Panc1 (cell line): ENCODE measurements at places on chromosomes 3 and 15. TPM values are rescaled to one million over a fixed set of nuclear protein-coding genes. Genes with fewer than 3 reads are reported as not detected.

- DNase-seq, result no peak
Measured at GRCh38 chr15:61841466-61841865, 218.8 kb downstream of the VPS13C start.

PRR20G gene
- not detected for total RNA-seq

KBTBD12 gene
- total RNA-seq, result 0.28 TPM

SLC28A1 gene
- not detected for total RNA-seq

DNA sequence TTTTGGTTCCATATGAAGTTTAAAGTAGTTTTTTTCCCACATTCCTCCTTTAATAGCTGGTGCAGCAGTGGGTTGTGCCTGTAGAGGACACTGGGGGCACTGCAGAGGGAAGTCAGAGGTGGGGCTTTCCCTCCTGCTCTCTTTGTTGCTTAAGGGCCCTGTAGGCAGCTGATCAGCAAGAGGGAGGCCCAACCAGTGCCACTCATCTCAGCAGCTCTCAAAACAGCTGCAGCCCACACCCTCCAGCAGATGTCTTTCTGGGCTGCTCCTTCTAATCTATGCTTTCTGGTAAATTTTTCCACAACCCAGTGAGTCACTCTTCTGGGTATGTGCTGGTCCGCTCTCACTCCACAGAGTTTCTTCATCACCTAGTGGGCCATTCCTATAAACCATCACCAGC lies 263.8 kb downstream of the FEZF2 start:
- no peak for DNase-seq

- no peak for DNase-seq
Measured at GRCh38 chr15:43126356-43126755, 7.0 kb upstream of the TMEM62 start.

ALS2CL gene
- 2.7 TPM for total RNA-seq

- DNase-seq, result no peak
Measured at GRCh38 chr3:62585861-62586260, 212.5 kb upstream of the FEZF2 start.

PLIN1 gene
- 0.44 TPM for total RNA-seq

- DNase-seq, result no peak
Measured at GRCh38 chr3:55012091-55012490, 84.2 kb upstream of the LRTM1 start.

DNA sequence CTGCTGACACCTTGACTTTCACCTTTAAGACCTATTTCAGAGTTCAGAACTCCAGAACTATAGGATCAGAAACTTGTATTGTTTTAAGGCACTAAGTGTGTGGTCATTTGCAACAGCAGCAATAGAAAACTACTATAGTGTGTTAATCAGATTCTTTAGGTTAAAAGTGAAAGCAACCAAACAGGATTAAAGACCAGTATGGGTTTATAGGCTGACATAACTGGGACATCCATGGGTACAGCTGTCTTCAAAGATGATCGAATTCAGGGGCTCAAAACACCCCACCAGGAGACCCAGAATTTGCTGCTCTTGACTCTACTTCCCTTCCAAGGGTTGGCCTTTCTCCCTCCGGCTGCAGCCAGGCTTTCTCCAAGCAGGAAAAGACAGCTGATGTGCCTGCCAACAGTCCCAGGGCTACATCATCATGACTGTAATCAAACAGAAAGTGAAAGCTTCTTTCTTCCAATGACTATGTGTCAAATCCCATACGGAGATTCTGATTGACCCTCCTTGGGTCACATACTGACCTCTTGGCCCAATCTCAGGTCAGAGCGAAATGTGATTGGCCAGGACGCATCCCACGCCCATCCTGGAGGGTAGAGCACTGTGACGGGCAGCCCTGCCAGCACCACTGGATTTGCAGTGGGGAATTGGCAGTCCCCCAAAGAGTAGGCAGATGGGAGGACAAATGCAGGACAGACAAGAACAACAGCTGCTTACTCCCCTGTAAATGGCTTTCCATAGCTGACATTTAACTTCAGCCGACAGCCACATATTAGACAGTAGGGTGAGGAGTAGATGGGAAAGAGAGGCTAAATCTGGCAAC lies 51.4 kb upstream of the RNF7 start:
- peak; percentile 41 for DNase-seq

MASP1 gene
- not detected for total RNA-seq

SLC27A2 gene
- total RNA-seq, result 0.18 TPM

- DNase-seq, result no peak
Measured at GRCh38 chr3:116093374-116093773, 351.9 kb downstream of the LSAMP start.

GRCh38 chr3:69441040-69441439 lies 55.2 kb upstream of the FRMD4B start:
- no peak for DNase-seq

DNA sequence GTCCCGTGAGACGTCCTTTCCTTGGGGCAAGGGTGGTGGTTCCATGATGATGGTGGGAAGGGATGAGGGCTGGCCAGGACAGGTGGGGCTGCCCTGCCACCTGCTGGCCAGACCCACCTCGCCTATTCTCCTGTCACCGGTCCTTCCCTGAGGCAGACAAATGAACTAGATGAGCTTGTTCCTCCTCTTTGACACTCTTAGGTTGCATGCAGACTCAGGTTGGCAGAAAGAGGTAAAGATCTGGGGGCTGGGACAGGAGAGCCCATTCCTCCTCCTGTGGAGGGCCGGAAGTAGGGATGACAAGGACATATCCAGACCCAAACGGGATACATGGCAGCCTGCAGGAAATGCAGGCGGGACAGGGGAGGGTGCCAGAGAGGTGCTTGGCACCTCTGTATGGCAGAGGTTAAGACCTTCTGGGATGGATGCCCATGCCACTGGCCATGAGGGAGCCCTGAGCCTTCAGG lies 38.6 kb downstream of the ACSBG1 start:
- DNase-seq, result no peak

DNA sequence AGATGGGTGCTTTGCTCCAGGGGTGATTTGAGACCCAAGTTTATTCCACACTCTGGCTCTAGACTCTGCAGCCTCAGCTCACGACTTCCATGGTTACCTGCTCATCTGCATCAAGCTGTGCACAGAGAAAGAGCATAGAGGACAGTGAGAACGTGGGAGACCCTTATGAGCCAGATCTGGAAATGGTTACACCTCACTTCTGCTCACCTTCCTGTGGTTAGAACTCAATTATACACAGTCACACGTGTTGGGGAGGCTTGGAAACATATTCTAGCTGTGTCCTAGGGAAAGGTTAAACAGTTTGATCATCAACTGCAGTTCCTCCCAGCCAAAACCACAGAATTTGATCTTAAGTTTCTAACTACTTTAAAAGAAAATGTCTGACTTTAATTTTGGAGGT lies 1.8 kb downstream of the FETUB start:
- no peak for DNase-seq

CRYGS gene
- total RNA-seq, result 2.8 TPM

GRCh38 chr3:44522494-44522933 lies 32.5 kb upstream of the ZKSCAN7 start:
- no peak for DNase-seq

GRCh38 chr15:68672781-68673205 lies 94.0 kb downstream of the CORO2B start:
- no peak for DNase-seq

GRCh38 chr3:29515451-29515850 lies 234.6 kb downstream of the RBMS3 start:
- DNase-seq, result no peak

LYZL4 gene
- total RNA-seq, result not detected

TM4SF18 gene
- total RNA-seq, result 54.5 TPM

SLC12A1 gene
- not detected for total RNA-seq

GOLGA8M gene
- total RNA-seq, result 0.87 TPM

DNA sequence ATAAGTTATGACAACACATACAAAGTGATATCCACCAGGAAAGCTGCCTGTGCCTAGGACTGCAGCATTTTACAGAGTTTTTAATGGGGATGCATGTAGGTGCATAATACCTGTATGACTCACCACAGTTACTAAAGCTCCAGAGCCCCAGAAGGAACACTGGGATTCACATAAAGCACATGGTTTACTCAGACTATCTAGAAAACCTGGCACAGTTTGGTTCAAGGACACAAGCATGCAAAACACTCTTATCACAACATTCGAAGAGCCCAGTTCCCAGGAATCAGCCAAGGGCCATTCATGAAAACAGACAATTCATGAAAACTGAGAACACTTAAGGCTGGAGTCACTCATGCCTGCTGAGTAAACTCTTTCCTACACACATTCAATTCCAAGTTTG lies 261.0 kb downstream of the PYDC2 start:
- no peak for DNase-seq

DNA sequence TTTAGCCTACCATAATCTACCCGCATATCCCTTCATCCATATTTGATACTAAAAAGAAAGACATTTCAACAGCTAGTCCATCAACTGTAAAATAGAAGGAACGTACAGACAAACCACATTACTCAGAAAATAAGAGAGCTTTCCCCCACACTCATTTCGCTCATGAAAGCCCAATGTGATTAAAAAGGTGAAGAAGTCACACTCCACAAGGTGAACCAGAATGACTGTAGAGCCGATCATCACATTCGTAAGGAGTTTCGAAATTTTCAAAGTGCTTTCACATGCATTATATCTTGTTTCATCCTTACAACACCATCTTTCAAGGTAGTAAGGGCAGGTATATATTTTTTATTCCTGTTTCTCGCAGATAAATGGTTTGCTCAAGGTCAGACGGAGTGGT lies 225.3 kb downstream of the FOXP1 start:
- DNase-seq, result no peak

DNA sequence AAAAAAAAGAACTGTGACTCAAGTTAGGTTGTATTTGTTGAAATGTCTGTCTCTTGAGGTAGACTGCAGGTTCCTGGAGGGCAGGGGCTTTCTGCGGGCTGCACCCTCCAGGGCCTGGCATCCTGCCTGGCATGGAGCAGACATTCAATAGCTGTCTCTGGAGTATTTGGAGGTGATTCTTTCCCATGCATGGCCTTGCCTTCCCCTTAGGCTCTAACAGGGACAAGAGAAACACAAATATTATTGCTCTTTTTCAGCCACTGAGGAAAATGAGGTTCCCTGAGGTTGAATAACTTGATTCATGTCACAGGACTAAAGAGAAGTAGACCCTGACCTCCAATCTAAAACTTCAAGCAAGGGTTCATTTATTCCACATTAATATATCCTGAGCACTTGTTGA lies 18.6 kb upstream of the FLNB start:
- DNase-seq, result no peak

DNA sequence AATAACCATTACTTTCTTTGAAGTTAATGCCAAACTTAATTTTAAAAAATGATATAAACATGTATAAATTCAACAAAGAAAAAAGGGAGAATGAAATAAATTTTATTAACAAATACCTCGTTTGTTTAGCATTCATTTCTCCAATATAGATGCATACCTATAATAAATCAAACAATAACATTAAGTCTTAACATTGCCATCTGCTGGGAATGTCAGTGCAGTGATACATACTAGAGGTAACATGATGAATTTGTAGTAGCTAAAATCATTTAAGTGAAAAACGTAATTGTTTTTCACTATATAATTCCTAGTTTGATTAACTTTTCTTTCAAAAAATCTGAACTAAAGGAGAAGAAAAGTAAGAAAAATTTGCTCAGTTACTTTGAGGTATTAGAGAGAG lies 340.2 kb upstream of the CBLB start:
- no peak for DNase-seq

DNA sequence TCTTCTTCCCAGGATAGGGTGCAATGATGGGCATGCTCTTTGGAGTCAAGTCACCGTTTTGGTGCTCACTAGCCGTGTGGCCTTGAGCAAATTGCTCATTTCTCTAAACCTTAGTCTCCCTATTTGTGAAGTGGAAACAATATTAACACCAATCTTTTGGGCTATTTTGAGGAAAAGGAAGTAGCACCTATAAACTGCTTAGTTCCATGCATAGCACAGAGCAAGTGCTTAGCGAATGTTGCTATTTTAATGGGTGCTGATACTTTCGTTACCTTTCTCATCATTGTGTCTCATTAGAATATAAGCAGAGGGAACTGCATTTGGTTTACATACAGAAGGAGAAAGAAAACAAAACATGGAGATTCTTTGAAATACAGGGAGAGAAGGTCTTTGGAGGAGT lies 66.1 kb downstream of the BOC start:
- DNase-seq, result no peak

DNA sequence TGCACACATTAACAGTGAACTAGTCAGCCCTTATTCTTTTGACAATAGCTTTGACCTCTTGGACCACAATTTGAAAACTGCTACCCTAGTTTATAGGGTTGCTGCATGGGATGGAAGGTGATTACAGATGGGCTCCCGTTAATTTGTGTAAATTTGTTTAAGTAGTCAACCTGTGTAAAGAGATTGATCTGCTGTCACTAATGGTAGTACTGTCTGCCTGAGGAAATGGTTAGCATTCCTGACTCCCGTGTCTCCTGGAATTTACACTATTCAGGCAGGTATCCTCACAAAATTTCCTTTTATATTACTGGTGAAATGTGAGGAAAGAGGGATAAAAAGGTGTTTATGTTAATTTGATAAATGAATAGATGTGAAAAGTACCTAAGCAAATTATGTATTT lies 15.3 kb upstream of the EBLN2 start:
- no peak for DNase-seq

DNA sequence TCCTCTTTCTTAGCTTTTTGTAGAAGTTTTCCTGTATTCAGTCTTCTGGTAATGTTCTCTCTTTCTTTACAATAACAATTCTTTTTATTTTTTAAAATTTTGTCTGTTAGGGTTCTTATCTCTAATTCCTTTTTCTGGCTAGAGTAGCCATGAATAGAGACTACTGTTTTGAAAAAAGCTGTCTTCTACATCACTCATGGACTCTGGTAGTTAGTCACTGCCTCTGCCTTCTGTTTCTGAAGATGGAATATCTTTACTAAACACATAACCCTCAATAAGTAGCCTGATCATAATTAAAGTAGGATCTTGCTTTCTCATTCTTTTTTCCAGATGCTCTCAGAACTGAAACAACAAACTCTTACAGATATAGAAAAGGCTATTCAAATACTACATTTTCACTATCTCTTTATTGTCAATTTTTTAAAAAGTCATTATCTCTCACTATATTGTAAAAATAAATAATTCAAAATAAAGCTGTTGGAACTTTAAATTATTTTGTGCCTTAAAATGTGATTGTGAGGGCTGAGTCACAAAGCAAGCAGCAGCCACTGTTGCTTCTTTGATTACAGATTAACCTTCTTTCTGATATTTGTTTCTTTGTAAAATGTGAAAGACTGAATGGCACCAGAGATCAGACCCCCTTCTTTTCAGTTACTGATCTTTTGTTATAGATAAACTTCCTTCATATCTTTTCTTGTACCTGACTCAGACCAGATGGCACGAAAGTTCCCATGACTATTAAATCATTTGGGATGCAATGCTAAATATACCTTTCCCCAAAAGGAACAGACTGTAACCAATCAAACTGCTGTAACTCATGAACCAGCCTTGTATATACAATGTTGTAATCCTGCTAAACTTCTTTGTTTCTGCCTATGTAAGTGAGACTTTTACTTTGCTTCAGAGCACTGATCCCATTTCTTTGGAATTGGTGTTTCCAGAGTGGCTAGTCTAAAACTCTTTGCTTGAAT lies 1159.5 kb downstream of the IGSF11 start:
- no peak for DNase-seq

- no peak for DNase-seq
Measured at GRCh38 chr3:140731440-140732119, 53.7 kb downstream of the TRIM42 start.
